Activated CD4-positive, alpha-beta T cell treated with anti-CD3 and anti-CD28 coated beads, Interleukin-2, amount 50 U/mL, for 24 hours (primary cell): ENCODE measurements at places on chromosomes 6 and 20.

DNA sequence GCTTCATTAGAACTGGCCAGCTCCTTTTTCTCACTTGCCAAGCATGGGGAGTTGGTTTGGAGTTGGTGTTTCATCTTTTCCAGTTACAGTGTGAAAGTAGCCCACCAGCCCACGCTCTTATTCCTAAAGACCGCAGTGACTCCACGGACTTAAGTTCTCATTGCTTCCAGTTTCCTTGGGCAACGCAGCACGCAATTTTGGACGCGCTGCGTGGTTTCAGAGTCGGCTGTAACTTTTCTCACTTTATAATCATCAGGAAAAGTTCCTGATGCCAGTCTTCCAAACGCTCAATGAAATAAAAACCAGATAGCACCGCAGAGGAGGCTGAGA lies 381 bp upstream of the PEX7 start:
- DNase-seq = peak; percentile 7

GRCh38 chr6:17580518-17581048 lies 19.5 kb upstream of the FAM8A1 start:
- peak; percentile 19 for DNase-seq

DNA sequence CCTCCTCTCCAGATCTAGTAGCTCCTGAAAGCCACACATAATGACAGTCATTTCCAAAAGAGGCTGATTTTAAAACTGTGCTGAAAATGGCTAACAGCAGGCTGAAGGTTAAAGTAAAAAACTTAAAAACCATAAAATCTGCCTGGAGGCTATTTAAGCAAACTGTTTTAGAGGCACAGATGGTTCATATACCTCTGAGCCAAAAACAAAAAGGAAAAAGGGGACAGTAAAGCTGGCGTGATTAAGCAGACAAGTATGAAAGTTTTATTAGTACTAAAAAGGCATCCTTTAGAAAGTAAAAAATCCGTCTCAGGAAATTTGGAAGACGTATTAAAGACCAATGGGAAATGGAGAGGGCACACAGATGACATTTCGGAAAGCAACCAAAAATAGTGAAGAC lies 55.8 kb downstream of the SOBP start:
- DNase-seq = no peak

DNA sequence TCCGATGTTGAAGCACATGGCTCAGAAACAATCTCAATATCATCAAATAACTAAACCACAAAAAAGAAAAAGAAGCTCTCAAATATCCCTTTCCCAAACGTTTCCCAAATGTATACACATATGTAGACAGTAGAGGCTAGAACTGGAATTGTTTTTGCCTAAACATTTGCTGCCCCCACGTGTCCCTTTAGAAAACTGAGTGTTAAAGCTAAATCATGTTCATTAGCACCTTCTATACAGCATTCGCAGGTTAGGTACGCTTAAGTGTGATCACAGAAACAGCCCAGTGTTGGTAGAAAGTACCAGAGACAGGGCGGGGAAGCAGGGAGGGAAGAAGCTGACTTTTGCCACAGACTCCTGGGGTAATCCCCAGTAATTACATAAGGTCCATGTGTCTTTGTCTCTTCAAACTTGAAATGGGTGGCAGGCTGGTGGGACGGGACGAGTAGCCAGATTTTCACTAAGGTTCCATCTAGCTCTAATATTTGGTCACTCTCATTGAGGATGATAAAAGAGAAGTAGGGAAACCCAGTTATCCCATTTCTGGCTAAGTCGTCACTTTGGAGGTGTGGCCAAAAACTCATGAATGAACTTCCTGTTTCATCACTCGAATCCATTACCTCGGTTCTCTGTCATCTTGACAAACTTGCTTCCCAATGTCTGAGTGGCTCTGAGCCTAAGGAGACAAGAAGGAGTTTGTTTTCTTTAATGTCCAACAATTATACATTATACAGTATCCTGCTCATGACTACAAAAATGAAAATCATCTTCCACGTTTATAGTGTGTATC lies 15.0 kb upstream of the TFAP2A start:
- no peak for DNase-seq

DNA sequence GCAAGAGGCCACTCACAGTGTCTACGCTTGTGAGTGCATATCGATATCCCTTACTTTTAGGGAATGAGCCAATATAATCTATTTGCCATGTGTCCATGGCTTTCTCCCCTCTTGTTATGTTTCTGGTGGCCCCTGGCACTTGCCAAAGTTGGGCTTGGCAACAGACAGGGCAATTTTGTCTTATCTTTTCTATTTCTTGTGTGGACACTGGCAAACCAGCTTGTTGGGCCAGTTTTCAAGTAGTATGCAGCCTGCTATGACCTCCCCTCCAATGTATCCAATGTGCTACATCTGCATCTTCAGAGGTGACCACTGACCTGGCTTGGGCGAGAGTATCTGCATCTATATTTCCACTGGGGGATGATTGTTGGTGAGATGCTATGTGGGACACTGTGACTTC lies 29.2 kb downstream of the GSTA2 start:
- DNase-seq = no peak

DNA sequence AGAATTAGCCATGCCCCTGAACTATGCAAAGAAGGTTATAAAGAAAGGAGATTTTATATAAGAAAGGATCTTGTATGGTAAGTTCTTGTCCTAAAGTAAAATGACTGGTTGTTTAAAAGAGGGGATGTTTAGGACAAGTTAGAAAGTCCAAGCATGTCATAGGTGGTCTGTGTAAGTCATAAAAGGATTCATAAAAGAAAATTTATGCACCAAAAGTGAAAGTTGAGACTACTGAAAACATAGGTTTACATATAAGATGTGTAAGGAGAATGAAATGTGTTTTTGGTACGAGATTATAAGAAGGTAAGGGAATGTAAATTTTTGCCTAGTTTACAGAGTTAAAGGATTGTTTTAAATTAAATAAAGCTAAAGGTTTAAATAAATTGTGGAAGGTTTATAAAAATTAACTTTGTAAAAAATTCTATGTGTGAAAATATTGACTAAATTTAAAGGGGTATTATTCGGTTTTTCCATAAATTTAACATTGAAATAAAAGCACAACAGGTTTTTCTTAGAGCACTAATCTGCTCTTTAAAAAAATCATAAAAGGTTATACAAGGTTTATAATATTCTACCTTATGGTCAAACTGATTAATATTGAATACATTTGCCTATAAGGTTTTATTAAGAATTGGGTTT lies 93.6 kb upstream of the UST start:
- DNase-seq = no peak

DNA sequence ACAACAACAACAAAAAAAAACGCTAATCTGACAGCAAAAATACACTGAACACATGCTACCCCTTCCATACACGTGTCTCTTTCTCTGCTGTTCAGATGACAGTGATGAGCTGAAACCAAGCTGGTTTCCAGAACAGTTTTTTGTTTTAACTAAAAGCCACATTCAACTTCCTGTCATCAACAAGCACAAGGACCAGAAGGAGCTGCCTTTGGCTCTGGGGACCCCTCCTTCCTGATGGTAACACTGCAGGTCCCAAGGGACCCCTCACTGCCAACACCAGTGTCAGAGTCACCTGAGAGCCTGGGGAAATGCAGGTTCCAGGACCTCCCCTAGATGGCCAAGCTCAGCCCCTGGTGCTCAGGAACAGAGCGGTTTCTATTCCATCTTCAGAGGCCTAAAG lies 6.0 kb downstream of the CST7 start:
- DNase-seq = no peak

DNA sequence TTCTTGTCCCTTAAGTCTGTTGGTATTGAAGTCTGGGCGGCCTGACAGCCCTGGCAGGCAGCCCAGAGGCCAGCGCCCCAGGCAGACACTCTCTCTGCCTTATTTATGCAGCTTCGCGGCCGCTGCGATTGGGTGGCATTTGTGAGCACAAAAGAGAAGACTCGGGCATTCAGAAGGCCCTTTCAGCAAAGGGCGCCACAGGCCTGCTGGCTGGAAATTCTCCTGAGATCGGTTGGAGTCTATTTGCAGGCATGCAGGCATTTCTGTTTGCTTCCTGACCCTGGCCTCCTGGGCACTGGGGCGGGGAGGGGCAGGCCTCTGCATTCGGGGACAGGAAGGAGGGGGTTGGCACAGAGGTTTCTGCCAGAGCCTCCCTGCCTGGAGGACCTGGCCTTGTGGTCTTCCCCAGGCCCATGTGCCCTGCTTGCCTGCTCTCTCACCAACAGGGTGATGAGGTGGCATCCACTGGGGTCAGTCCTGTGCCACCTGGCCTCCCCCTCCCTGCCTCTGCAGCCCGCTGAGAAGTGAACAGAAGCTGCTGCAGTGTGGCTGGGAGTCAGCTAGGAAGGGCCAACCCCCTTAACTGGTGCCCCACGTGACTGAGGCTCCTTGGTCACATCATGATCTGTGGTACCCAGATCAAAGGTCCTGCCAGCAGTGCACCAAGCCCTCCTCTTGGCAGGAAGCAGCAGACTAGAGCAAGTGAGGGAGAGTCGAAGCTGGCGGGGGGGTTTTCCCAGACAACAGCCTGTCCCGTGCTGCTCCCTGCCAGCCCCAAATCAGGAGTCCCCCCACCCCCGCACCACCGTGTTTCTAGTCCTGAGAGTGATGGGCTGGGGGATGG lies 16.6 kb upstream of the CCDC167 start:
- peak; percentile 63 for DNase-seq

- no peak for DNase-seq
These were observed 58.2 kb upstream of the IL20RA start for GRCh38 chr6:137102851-137103492.

DNA sequence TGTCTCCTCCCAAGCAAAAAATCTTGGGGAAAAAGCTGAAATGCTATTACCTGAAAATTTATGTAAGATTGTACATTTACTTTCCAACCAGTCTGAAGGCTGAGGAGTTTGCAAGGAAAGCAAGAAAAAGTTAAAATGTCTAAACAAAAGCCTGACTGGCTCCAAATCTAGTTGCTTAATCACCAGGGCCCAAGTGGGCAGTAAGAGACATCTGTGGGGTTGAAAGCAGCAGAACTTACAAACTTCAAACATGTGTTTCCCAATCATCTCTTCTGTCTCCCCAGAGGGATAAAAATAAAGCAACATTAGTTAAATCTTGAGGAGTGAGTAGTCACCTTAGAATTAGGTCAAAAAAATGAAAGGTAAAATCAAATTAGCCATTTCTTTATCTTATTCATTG lies 98.6 kb downstream of the OGFRL1 start:
- no peak for DNase-seq

GRCh38 chr20:36114707-36115106 lies 39.8 kb upstream of the EPB41L1 start:
- DNase-seq = no peak

GRCh38 chr6:43767553-43768505 lies 2.2 kb upstream of the VEGFA start:
- no peak for DNase-seq

GRCh38 chr20:47208534-47209174 lies 147.8 kb downstream of the ZMYND8 start:
- DNase-seq = no peak

GRCh38 chr6:133683308-133683580 lies 205.7 kb upstream of the TCF21 start:
- no peak for DNase-seq

DNA sequence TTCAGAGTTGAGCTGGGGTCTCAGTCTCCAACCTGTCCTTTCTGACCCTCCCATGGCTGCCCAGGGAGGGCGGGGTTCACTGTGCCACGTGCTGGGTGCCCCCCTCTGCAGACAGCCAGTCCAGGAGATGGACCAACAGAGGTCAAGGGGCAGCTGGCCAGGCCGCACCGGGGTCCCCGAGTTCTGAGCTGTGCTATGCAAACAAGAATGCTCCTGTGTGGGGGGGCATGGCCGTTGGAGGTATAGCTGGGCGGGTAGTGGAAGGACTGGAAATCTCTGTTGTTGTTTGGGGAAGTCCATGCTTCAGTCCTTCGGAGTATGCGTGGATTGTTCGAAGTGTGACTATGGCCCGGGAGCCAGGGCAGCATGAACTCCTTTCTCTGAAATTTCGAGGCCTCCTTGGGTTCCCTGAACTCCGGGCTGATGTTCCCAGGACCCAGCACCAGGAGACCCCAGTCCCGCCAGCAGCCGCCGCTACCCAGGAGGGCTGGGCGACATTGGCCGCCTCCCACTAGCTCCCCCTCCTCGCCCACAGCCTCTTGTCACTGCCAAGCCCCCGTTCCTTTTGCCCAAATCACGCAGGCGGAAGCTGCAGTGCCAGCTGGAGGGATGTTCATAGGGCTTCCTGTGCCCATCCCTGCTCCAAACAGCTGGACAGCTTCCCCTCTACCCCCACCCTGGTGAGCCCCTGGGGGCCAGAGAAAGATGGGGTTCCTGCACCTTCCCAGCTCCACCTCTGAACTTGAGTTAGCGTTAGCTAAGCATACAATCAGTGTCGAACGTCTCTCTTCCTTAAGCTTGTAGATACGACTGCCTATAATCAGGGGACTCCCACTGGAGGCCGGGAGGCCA lies 126.6 kb downstream of the TAF4 start:
- no peak for DNase-seq
